Stimulated activated CD8-positive, alpha-beta memory T cell treated with anti-CD3 and anti-CD28 coated beads, Interleukin-7, amount 100 ng/mL, for 1 hour (primary cell): ENCODE measurements at places on chromosomes 7 and 10.

- DNase-seq, result no peak
These were observed 3.4 kb downstream of the NEUROD6 start for GRCh38 chr7:31337002-31337565.

GRCh38 chr7:148290538-148290937, 300.0 kb upstream of the C7orf33 start:
- DNase-seq, result no peak

DNA sequence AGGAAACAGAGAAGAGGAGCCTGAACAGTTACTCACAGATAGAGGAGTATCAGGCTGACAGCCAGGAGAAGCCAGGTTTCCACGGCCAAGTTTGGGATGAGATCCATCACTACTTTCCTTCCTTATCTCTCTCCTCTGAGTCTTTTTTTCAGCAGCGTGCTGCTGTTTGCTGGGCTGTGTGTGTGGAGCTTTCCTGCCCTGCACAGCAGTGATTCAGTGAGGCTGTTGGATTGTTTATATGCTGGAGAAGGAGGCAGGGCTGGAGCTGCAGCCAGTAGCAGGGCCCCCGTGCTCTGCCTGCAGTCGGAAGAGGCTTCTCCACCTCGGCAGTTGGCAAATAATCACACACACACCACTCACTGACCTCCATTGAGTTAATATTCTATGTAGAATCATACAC, at the start of gene CYP3A7:
Gene CYP3A7, minus strand, starts transcription at position 210 of the 400 bp plus-strand sequence. Its CDS starts 103 bp downstream, at position 107.
- DNase-seq, result no peak

- no peak for DNase-seq
These were observed 18.1 kb upstream of the VPS37D start for GRCh38 chr7:73649576-73649975.

DNA sequence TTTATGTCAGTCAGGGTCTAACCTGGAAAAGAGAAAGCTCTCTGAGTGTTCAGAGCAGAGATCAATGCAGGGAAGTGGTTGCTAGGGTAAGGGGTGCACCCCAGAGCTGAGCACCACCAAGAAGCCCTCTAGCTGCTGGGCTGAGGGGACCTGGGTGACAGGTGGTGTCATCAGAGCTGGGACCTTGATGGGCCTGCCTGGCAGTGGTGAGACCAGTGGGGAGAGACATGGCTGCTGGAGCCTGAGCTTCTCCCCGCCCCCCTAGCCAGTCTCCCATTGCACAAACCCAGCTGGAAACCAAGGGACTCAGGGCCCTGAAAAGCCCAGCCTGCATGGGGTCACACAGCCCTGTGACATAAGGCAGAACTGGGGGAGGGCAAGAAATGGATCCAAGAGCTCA, 49.1 kb upstream of the OSBPL3 start:
- DNase-seq, result no peak

DNA sequence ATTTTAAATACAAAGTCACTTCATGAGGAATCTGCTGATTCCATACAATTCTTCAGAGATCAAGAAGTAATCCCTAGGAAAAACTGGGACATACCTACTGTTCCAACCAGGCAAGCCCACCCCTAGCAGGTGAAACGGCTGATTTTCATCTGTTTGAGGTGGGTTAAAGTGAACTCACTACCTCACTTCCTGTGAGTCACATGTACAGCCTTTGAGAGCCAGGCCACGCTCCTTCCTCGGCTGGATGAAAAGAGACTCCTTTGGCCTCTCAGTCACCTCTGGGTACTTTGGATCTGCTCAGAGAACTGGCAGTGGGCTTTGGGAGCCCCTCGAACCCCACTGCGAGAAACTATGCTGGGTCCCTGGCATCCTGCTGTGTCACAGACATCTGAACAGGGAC, 68.2 kb downstream of the CHST15 start:
- DNase-seq, result no peak

DNA sequence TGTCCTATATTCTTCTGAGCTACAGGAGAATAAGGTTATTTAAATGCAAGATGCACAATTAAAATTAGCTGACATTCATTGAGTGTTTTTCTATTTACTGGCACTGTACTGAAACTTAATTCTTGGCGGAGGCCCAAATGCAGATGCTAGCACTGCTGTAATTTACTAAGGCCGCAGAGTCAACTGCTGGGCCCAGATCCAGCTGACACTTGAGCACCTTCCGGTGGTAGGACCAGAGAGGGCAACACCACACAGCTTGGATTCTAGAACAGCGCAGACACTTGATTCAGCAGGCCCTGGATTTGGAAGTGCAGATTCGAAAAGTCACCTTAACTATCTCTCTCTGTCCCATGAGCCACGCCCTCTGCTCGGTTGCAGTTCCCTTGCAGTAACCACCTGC, 228.6 kb upstream of the TMEM72 start:
- DNase-seq, result no peak

DNA sequence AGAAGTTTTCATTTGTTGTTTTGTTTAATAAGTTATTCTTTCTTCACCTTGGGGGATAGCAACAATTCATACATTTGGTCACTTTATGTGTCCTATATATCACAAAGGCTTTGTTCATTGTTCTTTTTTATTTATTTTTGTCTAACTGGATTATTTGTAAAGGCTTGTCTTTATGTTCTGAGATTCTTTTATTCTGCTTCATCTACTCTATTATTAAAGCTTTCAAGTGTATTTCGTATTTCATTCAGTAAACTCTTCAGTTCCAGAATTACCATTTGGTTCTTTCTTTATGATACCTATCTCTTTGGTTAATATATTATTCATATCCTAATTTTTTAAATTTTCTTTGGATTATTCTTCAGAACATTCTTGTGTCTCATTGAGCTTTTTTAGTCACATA, 942.9 kb downstream of the ANKRD7 start:
- DNase-seq, result no peak

DNA sequence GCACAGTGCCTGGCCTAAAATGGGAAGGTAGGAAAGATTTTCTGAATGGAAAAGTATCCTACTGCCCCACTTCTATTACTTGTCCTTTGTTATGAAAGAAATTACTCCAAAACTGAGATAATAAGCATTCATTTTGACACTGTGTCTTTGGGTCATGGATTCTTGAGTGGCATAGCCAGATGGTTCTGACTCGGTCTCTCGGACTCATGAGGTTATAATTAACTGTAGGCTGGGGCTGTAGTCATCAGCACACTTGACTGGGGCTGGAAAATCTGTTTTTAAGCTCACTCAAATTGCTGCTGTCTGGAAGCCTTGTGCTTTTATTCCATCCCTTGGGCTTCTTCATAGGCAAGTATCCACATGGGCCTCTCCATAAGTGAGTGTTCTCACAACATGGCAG, 160.5 kb downstream of the VTI1A start:
- no peak for DNase-seq

- DNase-seq, result no peak
These were observed 1.5 kb downstream of the CYP3A7 start for GRCh38 chr7:99733448-99733847.

- DNase-seq, result no peak
These were observed 18.0 kb downstream of the RNLS start for GRCh38 chr10:88565072-88565471.

- DNase-seq, result no peak
These were observed 19.6 kb upstream of the AGAP5 start for GRCh38 chr10:73717556-73717955.

GRCh38 chr10:97574374-97575126, 2.0 kb downstream of the ANKRD2 start:
- DNase-seq, result no peak

GRCh38 chr7:84614821-84615501, 420.4 kb upstream of the SEMA3A start:
- DNase-seq, result no peak

DNA sequence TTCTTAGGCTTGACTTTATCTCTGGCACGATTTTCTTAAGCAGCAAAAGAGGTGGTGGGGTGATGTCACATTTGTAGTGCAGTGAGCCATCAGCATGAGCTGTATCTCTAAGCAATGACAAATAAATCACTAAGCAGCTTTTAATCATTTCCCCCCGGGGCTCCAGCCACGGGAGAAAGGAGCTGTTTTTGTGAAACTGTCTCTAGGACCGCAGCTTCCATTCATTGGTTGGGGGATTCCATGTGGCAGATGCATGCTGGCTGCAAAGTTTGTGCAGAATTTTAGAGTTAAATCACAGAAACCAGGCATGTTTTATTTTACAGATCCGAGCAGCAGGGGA, 464 bp downstream of the KIAA1217 start:
- no peak for DNase-seq

GRCh38 chr10:118850418-118851061, 95.8 kb upstream of the CACUL1 start:
- DNase-seq, result peak; percentile 20

- no peak for DNase-seq
These were observed 1214.8 kb downstream of the SORCS1 start for GRCh38 chr10:105949721-105950120.

DNA sequence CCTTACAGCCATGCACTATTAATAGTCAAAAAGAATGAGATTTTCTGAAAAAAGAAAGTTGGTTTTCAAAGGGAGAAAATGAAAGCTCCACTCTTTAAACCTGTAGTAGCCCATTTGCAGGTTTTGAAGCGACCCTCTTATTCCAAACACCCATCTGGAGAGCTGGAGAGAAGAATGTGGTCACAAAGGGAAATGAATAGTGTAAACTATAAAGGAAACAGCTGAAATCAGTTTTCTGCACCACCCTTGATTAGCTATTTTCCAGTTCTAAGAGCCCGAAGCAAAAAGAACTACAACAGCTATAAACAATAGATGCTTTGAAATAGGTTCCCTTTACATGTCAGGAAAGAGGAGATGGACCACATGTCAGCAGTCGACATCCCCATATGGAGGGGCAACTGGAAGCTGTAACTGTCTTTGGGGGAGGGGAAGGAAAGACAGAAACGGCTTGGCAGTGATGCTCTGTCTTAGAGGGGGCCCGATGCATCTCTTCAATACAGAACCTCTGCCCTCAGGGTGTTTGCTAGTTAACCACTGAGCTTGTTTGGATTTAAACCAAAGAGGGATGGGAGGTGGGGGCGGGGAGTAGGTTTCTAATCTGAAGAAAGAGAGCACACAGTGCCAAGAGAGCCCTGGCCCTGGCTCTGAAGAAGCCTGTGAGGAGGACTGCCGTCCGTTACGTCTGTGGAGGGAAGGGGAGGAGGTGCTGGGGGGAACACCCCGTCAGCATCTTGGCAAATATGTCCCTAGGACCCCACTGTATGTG, 55.3 kb downstream of the CPVL start:
- DNase-seq, result no peak

DNA sequence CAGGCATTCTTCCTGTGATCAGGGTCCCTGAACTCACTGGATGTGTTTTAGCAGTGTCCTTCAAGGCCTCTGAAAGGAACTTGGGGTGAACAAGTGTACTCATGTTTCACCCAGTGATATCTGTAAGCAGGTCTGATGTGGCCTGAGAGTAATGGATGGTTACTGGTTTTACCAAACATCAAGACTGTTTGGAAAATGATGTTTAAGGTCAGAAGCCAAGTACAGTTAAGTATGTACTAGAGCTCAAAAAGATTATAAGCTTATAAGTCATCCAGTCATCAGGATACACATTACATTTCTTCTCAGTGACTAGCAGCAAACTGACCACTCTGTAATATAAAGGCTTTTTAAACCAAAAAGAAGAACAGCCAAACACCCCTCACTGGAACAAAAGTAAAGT, 79.8 kb upstream of the PTN start:
- DNase-seq, result no peak

DNA sequence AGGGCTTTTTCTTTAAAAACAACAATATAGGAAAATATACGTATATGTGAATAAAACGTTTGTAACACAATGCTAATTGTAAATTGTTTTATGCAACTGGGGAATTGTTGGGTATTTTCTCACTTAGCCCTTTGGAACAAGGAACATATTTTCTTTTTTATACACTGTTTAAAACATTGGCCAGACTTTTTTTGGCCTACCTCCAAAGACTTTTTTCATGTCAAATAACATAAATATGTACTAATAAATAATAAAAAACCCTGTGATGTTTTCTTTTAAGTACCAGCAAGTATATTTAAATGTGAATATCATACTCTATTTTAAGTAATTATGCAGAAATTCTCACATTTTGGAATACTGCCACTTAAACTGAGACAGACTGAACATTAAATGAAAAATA, 15.7 kb downstream of the TMEM106B start:
- DNase-seq, result no peak

- DNase-seq, result no peak
These were observed 38.9 kb downstream of the PRSS2 start for GRCh38 chr7:142809671-142810070.

DNA sequence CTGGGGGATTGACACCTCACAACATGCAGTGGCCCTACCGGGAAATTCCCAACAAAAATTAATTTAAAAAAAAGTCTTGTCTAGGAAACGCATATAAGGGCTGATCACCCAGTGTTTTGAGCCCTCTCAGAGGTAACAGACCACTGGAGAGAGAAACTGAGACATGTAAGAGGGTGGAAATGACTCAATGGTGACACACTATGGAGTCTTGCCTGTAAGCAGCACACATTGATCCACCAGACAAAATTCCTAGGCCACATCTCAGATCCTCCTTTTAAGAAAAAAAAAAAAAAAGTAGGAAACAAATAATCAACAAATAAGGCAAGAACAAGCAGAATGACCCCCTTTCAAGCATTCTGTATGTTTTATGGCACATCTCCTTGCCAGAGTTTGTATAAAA, 296.2 kb downstream of the MAGI2 start:
- no peak for DNase-seq

DNA sequence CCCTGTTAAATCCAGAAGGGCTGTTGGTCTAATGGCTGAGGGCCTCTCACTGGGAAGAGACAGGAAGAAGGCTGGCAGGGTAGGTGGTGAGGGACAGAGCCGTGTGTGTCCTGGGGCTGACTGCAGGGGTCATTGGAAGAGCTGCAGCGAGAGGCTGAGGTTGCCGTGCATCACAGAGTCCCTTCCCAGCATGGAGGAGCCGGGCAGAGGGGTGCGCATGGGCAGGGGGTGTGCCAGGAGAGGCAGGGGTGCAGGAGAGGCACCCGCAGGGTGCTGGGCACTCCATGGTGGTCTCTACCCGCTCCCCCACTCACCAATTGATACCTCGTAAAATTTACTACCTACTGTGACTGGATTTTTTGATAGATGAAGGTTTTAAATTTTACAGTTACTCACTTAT, 124.3 kb downstream of the ACTR3B start:
- DNase-seq, result no peak

DNA sequence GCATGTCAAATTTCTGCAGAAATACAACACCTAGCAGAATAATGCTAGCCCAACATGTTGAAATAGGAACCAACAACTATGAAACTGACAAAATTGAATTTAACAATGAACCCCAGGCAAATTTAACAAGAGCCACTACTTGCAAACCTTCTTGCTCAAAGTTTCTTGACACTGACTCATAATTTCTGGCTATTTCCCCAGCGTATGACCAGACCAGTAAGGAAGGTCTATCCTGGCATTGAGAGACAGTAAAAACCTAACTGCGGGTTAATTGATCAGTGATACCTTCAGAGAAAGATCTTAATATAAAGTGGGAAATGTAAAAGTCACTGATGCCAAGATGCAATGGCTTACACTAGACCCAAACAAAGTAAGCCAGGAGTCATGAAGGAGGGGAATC, 510.1 kb downstream of the ARL4A start:
- DNase-seq, result no peak

DNA sequence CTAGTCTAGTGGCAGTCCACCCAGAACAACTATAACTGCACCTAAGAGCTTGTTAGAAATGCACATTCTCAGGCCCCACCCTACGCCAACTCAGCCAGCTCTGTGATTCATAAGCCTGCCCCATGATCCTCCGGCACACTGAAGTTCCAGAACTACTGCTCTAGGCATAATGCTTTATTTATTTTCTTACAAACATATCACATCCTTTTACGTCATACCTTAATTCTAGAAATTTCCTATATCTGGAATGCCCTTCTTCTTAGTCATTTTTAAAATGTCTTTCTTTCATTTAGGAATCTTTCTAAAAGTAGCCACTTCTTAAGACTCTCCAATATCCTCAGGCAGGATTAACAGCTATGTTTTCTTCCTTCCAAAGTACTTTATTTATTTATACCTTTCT, 480.1 kb downstream of the INHBA start:
- no peak for DNase-seq
